ENCODE measurements at places on chromosomes 4 and X. TPM values are rescaled to one million over a fixed set of nuclear protein-coding genes. Genes with fewer than 3 reads are reported as not detected.

GPR82 gene
- 0.20 TPM for total RNA-seq

USP17L13 gene
- not detected for total RNA-seq

ADRA2C gene
- 0.21 TPM for total RNA-seq

NIPAL1 gene
- 1.9 TPM for total RNA-seq

ERAS gene
- total RNA-seq: 0.30 TPM

CT45A3 gene
- total RNA-seq: not detected

ATP6AP1 gene
- 37.4 TPM for total RNA-seq

YY2 gene
- total RNA-seq: 2.2 TPM

ADH1B gene
- not detected for total RNA-seq

MAP3K15 gene
- not detected for total RNA-seq

Measured in OCI-LY7 (cell line).